Effector memory CD8-positive, alpha-beta T cell (primary cell): ENCODE measurements at places on chromosomes 2 and 18.

DNA sequence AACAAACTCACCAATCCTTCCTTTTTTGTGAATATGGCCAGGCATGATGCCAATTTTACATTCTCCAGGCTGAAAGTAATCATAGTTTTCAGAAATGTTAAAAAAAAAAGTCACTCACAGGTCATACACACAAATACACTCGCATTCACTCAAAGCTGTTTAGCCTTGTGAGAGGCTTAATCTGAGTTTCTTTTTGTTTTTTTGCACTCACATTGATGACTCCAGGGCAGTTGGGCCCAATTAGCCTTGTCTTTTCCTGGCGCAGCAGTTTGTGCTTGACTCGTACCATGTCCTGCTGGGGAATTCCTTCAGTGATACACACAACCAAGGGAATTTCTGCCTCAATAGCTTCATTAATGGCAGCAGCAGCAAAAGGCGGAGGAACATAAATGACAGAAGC is 18.0 kb downstream of the SUCLG1 start:
- no peak for DNase-seq

DNA sequence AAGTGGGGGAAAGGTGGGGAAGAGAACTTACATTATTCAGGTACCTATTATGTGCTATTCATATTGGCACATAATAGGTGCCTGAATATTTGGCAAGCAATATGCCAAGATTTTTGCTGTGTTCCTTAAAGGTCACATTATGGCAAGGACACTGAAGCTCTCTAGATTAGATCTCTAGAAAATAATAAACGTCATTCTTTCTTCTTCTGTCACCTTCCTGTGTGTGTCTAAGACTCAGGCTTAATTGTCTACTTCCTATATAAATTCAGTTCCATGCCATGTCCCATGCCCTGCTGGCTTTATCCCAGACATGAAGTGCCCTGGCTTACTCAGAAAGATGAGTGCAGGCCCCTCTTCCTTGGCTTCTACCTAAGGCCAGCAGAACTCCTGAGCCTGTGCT is 191.1 kb upstream of the CTAGE1 start:
- DNase-seq = no peak

DNA sequence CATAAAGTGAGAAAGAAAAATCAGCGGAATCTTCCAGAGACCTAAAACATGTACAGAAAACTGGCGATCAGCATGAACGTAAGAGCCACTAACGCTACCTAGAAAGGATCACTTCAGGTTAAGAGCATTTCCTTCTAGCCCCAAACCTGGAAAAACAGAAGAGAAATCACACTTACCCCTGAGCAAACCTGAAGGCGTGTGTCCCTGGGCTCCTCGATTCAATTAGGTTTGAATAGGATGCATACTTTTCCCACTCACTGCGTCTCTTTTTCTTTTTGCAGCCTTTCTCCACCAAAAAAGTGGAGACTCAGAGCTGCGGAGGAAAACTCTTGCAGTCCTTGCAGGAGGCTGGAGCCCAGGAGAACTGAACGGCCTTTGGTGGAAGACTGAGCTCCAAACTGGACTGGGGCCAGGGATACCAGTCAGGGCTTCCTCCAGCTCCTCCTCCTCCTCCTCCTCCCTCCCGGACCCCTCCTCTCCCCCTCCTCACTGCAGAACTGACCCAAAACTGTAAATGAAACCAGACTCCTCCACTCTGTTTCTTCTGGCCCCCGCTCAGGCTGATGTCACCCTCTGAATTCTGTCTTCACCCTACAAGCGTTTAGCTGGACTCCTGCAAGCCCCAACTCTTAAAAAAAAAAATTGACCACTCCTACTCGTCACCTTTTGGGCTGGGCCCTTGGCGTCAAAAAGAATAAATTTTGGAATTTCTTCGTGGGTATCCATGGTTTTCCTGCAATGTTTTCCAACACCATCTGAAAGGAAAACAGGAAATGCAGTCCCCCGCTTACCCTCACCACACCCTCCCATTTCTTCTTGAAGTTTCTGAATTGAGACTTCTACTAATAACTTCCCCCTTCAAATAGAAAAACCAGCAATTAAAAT is at the start of gene COL6A3:
TSS of gene COL6A3 (minus strand) at position 388 of the 885 bp plus-strand sequence. CDS start 17,347 bp downstream, outside the sequence.
- DNase-seq = no peak

DNA sequence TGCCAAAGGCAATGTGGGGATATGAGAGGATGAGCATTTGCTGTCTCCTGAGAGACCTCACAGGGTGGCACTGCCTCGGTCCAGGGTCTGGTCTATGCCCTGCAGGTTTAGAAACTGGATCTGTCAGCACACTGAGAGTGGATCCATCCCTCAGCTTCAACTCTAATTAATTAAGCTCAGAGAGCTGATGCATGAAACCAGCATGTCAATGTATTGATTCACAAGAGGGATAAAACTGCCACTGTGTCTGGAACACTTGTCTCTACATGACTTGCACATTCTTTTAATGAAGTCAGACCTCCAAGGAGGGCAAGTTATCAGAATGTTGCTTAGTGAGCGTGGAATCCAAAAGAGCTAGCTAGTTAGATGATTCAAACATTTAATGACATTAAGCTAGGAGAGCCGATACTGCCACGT is 22.5 kb upstream of the POLE4 start:
- no peak for DNase-seq

- no peak for DNase-seq
These were observed 425.3 kb downstream of the THSD7B start for GRCh38 chr2:137190411-137191195.

GRCh38 chr2:217166241-217166850 is 306.5 kb upstream of the TNP1 start:
- no peak for DNase-seq
